ENCODE measurements at places on chromosomes 5 and 9.

DNA sequence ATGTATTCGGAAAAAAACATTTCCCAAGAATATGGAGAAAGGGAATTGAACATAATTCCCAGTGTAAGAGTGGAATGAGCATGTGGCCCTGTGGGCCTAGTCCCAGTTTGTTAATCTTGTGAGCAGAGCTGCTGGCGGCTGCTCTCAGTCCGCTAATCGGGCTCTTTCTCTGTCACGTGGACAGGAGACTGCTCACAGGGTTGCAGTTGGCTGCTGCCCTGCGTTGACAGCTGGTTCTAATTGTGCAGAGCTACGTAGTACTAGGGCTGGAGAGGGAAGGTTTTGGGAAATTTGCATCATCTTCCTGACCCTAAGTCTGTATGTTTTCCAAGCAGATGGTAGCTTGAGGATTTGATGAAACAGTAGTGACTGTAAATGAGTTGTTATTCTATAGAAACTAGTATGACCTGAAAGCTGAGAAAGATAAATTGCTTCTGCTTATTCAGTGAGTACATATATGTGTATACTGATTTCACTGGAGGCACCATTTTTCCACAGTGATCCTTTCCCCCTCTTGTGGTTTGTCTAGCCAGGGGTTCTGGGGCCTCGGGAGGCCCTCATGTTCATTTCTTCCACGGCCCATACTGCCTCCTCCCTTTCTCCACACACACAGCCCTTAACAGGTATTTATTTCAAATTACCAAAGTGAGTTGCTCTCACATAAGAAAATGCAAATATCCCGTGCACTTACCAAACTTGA, 100.6 kb downstream of the ANGPTL2 start:
- peak; percentile 95 for DNase-seq

DNA sequence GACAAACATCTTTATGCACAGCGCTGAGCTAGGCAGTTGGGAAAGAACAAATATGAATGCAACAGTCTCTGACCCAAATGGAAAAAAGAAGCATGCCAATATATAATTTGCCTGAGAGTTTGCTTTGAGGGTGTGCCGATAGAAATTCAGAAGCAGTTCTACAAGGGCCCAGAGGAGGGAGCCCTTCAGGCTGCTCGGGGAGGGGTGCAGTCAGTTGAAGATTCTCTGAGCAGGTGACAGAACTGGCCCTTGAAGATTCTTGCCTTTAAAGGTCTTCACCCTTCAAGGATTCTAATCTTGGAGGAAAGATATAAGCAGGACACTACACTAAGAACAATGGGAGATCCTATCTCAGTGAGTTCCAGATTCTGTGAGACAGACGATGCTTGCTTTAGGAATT, 3.7 kb upstream of the PAPPA start:
- peak; percentile 70 for DNase-seq

- DNase-seq: no peak
Measured at GRCh38 chr5:173065155-173065554, 9.0 kb downstream of the CREBRF start.

DNA sequence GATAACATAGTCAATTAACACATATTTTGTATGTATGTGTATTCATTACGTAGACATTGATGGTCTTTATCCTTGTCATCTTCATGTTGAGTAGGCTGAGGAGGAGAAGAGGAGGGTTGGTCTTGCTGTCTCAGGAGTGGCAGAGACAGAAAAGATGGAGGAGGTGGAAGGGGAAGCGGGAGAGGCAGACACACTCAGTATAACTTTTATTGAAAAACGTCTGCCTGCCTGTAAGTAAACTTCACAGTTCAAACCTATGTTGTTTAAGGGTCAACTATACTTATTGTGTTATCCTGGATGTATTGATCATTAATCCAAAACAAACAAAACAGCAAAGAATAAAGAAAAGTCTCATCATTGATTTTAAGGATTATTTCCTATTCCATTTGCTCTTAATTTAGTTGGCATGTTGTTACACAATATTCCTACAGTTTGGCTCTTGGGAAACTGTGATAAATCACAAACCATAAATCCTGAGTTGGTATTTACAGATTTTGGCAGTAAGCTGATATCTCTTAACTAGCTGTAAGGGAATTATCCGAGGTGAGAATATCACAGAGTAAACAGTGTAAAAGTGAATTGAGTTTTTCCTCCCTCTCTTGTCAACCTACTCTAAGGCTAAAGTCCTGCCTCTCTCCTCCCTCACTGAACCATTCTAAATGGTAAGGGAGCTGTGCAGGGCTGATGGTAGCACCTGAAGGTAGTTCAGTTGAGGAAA, 487.2 kb downstream of the SPATA31D1 start:
- no peak for DNase-seq

- no peak for DNase-seq
Measured at GRCh38 chr9:97638666-97639065, 5.0 kb downstream of the NCBP1 start.

DNA sequence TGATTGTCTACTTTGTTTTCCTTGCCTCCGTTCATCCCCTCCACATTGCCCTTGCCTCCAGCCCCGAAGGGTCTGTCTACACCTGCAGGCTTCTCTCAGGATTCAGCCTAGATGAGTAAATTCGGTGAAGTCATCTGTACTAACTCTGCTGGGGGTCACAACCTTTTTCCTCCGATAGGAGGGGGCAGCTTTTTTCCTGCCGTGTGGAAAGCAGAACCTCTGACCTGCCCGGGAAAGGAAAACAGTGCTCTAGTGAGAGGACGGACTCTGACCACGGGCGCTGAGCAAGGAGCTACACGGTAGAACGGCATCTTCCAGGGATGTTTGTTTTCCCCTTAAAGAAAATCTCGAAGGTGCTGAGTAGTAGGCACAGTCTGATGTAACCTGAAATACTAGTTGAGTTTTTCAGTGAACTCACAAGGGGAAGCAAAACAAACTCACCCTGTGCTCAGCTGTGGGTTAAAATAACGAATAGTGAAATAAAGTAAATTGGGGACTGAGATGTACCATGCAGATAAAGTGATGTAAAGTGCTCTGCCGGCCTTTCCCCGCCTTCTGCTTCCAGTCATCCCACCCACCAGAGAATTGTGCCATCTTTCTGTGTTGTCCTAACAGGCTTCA, 281.8 kb downstream of the AOPEP start:
- no peak for DNase-seq

- DNase-seq: no peak
Measured at GRCh38 chr5:171479776-171480125, 60.3 kb downstream of the FGF18 start.

DNA sequence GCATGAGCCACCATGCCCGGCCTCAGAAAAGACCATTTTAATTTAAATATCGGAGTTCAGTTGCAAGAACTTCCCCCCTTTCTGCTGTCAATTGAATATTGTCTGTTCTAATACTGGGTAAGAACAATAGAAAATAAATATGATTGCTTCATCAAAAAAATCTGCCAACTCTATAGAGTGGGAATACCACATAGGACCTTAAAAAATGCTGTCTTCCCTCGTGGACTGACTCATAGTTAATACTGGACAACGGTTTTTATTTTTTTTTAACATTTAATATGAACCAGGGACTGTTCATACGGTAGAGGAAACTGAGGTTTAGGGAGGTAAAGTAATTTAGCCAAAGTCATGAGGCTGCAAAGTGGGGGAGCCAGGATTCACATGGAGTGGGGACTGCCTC, 9.7 kb downstream of the ZNF462 start:
- DNase-seq: no peak

DNA sequence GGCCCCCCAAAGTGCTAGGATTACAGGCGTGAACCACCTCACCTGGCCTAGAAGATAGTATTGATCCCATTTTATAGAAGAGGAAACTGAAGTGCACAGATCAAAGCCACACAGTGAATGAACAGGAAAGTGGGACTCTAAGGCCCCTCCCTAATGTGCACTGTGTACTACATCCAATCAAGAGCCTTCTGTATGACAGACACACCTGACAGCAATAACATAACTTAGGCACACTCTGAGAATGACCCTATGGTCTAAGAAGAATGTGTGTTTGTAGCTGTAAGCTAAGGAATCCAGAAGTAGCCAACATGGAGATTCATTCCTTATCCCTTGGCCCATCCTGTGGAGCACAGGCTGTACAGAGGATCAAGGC, 271.2 kb downstream of the SMARCA2 start:
- DNase-seq: no peak

GRCh38 chr9:126291925-126292324, 34.7 kb upstream of the MVB12B start:
- no peak for DNase-seq

DNA sequence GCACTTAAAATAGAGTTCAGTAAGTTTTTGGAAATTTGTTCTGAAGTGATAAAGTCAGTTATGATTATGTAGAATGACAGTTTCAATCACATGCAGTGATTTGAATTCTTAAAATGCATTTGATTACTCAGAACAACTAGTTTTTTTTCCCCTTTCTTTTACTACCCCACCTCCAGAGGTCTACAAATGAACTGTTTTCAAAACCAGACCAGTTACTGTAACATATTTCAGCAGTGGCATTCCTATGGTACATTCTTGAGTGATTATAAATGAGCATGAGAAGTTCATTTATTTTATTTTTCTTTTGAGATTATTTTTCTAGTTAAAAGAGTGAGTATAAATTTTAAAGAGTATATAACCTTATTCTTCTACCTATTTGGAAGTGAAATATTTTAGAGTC, 71.6 kb downstream of the NNT start:
- DNase-seq: no peak

GRCh38 chr9:75593920-75594319, 296.6 kb upstream of the PCSK5 start:
- DNase-seq: no peak

DNA sequence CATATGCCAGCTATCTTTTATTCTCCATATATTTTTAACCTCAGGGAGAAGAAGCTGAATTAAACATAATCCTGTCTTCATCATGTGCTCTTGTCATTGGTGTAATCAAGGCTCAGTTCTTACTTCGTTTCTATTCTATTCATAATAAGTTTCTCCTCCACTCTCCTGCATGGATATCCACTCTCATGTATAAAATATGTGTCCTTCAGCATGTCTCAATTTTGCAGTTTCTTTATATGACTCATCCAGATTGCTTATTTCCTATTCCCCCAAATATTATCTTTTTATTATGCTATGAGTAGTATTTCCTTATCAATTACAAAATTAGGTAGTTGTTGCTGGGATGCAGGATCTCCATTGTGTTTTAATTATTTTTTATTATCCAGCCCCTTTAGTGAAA, 643.7 kb upstream of the ACO1 start:
- DNase-seq: no peak

GRCh38 chr5:87347272-87347671, 65.5 kb downstream of the CCNH start:
- no peak for DNase-seq

DNA sequence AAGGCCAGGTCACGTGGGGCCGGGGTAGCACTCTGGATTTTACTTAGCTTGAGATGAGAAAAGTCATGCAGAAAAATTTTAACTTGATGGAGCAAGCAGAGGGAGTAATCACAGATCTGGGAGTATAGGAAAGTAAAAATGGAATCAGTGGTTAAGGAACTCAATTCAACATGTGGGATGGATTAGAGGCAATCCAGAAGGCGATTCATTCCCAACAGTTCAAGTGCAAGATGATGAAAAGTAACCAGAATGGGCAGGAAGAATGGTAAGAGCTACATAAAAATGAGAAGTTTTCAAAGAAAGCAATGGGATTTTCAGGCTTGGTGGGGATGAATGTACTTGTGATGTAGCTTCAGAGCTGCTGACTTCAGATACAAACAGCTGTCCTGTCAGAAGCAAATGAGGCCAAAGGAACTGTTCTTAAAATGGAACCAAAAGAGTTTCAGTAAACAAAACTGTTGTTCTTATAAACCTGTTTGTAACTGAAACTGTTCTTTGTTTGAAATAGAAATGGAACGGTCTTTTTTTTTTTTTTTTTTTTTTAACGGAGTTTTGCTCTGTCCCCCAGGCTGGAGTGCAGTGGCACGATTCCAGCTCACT, 5.6 kb upstream of the SEC24A start:
- no peak for DNase-seq

- peak; percentile 67 for DNase-seq
Measured at GRCh38 chr9:135616619-135617537, 22.5 kb downstream of the GLT6D1 start.

DNA sequence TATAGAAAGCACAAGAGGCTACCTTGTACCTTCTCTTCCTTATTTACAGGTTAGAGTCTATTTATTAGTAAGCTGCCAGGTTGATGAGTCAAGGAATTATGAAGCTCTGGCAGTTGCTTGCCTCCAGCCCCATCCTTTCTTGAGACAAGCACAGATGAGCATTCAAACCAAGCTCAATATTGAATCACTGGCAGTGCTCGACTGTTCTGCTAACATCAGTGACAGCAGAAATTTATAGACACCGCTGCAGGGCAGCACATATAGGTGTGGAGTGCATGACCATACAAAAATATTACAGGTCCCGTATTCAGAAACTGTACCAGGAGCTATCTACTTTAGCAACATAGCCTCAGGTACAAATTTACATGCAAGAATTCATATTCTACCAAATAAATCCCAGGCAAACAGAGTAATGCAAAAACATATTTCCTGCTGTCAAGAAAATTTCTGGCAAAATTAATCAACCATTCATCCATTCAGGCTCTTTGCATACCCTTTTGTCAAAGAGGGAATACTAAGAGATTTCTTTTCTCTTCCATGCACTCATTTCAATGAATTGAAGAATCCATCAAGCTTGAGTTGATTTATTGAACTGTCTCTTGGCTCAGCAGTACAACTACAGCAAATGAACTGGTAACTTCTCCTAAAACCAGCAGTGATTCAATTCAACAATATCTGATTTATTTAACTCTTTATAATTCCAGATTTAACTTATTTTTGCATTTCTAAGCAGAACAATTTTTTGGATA, 26.9 kb upstream of the PCA3 start:
- no peak for DNase-seq

- peak; percentile 30 for DNase-seq
Measured at GRCh38 chr9:108991479-108991878, 21.8 kb downstream of the CTNNAL1 start.

- no peak for DNase-seq
Measured at GRCh38 chr5:62184444-62184843, 121.6 kb upstream of the KIF2A start.

DNA sequence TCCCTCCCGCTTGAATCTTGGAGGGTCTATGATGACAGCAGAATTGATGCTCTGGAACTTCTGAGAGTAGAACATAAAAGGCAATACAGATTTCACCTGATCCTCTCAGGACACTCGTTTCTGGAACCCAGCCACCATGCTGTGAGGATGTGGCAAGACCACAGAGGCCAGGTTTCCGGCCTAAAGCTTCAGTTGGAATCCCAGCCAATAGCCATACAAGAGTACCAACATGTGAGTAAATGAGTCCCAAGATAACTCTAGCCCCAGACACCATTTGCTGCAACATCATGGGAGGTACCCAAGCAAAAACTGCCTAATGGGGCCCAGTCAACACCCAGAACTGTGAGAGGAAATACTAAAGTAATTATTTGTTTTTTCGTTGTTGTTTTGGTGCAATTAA, 65.7 kb upstream of the MARCHF11 start:
- DNase-seq: no peak
